ENCODE measurements at places on chromosomes 7 and 10.

GRCh38 chr10:126417220-126417825 is 29.0 kb upstream of the ADAM12 start:
- no peak for DNase-seq

- DNase-seq = no peak
Observed at GRCh38 chr10:84685047-84685660, 356.8 kb downstream of the CCSER2 start.

- DNase-seq = no peak
Observed at GRCh38 chr10:122560279-122560804, at the start of gene DMBT1. Gene DMBT1, plus strand, starts transcription at chr10:122560754. Its CDS starts 17 bp downstream, at chr10:122560771.

DNA sequence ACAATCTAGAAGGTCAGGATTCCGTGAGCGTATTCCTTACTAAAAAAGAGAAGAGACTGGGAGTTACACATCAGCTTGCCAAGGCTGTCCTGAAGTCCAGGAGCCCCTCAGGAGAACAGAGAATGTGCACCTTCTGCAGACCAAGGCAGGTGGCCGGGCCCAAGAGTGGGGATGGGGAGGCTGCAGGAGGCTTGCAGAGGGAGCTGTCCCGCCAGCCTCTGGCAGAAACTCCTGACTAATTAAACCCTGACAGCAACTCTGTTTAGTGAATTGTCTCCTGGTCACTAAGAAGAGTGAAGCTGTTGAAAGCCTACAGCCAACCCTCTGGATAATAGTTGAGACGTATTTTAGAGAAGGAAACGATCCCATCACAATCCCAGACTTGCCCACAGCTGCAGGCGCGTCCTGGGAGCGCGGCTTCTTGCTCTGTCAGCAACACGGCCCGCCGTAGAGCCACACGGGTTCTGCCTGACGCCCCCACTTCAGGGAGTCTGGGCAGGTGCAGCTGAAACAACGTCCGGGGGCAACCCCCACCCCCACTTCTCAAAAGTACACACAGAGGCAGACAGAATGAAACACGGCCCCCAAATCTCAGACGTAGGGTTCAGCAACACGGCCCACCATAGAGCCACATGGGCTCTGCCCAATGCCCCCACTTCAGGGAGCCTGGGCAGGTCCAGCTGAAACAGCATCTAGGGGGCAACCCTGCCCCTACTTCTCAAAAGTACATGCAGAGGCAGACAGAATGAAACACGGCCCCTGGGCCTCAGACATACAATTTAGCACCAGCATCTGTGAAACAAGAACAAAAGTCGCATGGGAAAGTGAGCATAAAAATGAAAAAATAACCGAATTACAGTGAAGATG is 45.2 kb downstream of the DIP2C start:
- no peak for DNase-seq

- no peak for DNase-seq
Observed at GRCh38 chr7:2014391-2015241, 218.1 kb downstream of the MAD1L1 start.

DNA sequence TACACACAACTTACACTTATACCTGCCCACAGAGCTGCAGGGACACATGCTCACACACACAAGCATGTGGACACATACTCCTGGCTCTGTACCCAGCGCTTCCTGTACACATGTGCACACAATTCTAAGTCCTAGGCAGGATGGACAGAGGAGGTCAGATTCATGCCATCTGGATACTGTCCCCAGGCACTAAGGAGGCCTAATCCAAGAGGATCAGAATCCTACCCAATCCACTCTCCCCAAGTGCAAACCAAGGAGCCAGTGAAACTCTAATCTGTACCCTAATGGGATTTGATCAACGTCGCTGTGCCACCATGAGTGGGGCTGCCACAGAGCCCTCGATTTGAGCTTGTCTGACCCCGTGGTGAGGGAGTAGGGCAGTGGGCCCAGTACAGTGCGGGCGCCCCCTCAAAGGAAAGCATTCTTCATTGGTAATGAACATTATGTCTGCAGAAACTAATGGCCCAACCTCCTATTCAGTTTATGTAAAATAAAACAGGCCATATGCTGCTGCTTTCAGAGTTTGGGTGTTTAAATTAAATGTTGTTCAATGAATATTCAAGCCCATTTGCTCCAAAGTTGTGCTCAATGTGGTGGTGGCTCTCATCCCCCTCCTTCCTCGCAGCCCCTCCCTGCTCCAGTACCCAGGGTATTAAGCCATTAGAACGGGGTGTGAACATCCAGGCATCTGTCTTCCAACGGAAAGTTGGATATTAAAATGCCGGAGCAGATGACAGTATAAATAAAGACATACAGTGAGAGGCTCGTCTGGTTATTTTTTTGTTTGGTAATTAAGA is 26.4 kb downstream of the RPS24 start:
- no peak for DNase-seq

DNA sequence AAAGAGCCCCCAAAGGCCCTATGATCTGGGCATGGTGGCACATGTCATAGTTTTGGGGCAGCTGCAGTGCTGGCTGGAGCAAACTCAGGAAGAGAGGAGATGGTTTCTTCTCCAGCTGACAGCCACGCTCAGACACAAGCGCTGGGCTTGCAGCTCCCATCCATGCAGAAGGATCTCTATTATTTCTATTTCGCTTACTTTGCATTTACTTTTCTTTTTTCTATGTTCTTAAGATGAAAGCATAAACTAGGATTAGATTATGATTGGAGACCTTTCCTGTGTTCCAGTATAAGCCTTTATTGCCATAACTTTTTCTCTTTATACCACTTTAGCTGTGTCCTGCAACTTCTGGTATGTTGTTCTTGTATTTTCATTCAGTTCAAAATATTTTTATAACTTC is 5.0 kb downstream of the JAKMIP3 start:
- no peak for DNase-seq

DNA sequence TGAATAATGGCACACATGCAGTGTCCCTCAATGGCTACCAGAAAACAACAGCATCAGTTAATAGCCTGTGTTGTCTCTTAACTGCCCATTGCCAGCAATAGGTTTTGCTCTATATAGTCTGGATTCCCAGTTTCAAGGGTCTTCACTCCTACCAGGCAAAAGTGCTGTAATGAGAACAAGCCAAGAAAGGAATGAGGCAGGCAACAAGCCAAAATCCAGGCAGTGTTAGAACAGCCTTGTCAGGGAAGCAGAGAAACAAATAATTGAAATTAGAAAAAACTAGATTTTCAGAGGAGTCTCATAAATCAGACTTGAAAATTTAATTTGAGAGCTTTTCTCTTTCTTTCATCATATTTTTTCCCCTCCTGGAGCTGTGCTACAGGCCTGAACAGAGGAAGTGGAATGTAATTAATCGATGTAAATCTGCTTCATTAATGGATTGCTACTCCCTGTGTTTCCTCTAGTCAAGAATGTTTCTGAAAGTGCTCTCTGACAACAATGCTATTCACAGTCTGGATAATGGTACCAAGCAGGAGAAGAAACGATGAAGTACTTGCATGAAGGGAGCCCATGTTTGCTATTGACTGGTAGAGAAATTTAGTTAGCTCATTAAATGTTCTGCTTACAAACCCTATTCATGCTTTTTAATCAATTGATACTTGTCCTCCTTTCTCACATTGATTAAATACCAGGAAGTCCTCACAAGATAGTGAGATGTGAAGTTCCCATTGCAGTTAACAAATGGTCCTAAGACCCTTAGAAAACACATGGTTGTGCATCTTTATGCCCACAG is 202.0 kb upstream of the LRRTM3 start:
- no peak for DNase-seq

DNA sequence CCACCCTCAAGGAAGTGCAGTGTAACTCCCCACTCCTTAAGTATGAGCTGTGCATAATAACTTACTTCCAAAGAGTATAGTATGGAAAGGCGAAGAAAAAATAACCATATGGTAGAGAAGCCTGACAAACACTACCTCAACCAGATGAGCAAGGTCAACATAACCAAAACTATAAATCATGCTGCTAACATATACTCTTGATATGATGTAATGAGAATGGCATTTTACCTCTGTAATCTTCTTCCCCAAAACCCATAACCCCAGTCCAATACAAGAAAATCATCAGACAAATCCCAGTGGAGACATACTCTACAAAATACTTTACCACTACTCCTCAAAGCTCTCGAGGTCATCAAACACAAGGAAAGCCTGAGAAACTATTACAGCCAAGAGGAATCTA is 15.8 kb downstream of the OSBPL3 start:
- no peak for DNase-seq

GRCh38 chr7:23715099-23715498 is 5.1 kb downstream of the STK31 start:
- no peak for DNase-seq

DNA sequence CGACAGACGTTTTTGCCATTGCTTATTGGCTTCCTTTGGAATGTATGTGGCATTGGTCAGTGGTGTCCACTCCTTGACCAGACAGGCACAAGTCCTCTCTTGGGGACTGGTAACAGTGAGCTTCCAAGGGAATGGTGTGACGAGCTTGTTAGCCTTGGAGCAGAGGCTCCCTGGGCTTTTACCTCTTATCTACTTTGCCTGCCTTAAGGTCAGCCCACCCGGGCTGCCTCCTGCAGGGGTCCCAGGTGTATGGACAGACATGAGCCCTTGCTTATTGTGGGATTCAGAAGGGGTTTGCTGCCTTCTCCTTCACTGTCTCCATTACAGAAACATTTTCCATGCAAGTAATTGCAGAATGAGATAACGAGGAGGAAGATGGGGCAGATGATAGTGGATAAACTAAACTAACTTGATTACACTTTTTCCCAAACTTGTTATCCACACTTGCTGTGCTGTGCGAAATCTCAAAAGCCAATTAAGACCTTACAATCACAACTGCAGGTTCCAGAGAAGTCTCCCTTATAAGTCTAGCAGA is 29.7 kb downstream of the PLPP4 start:
- no peak for DNase-seq

- DNase-seq = no peak
Observed at GRCh38 chr10:120342115-120342714, 114.8 kb upstream of the PLPP4 start.

GRCh38 chr10:99369551-99369950 is 40.4 kb downstream of the CNNM1 start:
- no peak for DNase-seq

GRCh38 chr7:111098011-111098925 is 7.3 kb downstream of the LRRN3 start:
- no peak for DNase-seq

GRCh38 chr10:11381023-11381422 is 230.4 kb downstream of the USP6NL start:
- no peak for DNase-seq

DNA sequence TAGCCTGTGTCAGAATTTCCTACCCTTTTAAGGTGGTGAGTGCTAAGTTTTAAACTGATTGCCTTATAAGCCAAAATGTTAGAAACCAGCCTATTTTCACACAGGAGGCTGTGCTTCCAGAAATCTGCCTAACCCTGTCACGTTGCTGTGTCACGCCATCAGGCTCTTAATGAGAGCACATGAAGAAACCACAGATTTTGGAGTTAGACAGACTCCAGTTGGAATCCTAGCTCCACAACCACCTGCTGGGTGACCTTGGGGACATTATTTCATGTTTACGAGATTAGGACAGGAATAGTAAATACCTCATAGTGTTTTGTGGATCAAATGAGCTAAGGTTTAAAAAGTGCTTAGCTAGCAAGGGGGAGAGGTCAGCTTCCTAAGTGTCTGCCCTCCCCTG is 321.8 kb downstream of the DPP6 start:
- DNase-seq = no peak

DNA sequence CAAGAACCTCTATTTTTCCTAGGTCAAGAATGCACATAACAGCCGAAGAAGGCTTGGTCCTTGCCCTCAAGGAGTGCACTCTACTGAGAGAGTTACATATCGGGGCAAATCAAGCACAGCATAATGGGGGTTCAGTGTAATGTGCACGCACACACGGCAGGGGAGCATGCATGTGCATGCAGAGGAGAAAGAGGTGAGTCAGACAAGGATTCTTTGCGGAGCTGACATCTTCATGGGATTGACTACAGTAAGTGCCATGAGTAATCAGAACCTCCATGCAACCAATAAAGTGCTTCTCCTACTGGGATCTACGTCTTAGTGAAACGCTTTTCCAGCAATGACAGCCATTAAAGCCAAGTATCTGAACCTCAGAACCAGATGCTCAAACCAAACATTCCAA is 123.6 kb downstream of the RNF216 start:
- DNase-seq = no peak

- DNase-seq = no peak
Observed at GRCh38 chr7:74502216-74502891, 48.6 kb downstream of the GTF2IRD1 start.

GRCh38 chr10:109149666-109150350 is 773.5 kb downstream of the XPNPEP1 start:
- DNase-seq = no peak

DNA sequence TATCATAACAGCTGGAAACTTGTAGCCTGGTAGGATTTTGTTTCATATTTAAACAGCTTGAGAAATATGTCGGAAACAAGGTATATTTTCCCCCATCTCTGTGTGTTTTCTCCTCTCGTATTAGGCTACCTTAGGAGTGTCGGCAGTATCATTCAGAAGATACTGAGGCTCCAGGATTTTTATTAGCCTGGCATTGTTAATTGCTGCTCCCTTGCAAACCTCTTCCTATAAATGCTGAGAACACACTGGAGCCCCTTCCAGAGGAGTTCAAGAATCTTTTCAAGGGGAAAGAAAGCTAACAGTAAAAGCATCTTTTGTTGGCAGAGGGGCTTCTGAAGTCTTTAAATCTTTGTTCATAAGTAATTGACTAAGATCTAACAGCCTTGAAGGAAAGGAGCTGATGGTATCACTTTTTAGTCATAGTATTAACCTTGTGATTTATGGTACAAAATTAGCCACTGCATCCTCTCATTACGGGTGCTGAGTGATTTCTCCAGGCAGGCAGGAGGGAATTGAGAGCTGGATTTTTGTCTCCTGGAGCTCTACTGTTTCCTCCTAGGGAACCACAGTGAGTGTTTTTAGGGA is 998.7 kb downstream of the LRMDA start:
- no peak for DNase-seq

GRCh38 chr10:123681285-123681684 is 15.1 kb downstream of the GPR26 start:
- DNase-seq = no peak

- DNase-seq = no peak
Observed at GRCh38 chr10:124415210-124415609, 3.5 kb downstream of the OAT start.

DNA sequence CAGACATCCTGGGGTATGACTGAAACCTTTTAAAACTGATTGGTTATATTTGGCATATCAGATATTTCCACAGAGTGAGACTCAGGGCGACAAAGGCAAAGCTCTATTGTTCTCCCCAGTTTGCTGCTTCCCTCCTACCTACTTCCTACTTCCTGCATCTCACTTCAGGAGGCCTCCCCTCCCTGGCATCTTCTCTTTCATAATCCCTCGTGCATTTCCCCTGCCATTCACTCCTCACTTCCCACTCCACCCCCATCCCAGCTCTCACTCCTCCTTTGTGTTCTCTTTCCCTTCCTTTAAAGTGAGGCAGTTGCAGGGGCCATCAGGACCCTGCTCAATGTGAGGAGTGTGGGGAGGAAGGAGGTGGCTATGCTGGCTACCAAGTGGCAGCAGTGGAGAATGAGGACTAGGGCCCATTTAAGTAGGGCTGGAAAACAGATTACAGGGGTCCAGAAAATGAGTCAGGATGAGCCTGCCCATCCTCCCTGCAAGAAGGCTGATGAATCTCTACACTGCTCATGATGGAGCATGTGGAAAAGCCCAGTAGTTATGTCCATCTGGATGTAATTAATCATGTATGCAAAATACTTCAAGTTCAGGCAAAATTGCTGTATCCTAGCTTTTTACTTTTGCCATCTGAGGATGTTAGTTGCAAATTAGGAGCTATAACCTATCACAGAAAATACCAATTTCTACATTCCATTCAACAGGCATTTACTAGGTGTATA is 311.8 kb upstream of the IMMP2L start:
- no peak for DNase-seq
